ENCODE measurements at places on chromosomes 16 and 17. TPM values are rescaled to one million over a fixed set of nuclear protein-coding genes. Genes with fewer than 3 reads are reported as not detected.

DNA sequence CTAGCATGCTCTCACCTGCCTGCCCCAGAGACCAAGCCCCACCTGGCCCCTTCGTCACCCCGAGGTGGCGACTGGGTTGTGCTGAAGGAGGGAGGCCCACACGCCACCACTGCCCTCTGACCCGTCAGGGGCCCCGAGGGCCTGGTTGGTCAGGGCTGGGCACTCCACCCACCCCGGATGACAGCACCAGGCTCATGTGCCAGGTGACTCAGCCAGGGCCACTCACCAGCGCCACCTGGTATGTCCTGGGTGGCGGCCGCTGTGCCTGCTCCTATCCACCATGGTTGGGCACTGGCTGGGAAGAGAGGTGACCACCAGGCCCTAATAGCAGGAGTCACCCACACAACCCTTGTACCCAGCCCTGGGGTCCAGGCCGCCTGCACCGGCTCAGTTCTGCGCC, 68.9 kb downstream of the JPH3 start:
- no peak for DNase-seq

The CDH3 gene
- total RNA-seq: 564 TPM

DNA sequence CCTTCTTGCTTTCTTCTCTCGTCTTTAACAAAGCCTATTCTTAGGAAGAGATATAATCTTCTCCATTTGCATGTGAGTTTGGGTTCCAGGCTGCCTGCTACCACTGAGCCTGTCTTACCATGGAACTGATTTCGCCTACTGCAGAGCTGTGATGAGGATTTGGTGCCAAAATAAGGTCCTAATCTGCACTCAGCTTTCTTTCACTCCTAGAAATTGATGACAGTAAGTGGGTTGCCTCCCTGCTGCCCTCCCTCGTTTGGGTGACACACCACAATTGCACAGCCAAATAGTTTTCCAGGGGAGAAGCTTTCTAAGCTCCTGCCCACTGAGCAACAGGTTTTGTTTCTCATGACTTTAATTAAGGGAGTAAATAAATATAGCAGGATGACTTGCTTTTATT, 25.1 kb upstream of the ASIC2 start:
- no peak for DNase-seq

DNA sequence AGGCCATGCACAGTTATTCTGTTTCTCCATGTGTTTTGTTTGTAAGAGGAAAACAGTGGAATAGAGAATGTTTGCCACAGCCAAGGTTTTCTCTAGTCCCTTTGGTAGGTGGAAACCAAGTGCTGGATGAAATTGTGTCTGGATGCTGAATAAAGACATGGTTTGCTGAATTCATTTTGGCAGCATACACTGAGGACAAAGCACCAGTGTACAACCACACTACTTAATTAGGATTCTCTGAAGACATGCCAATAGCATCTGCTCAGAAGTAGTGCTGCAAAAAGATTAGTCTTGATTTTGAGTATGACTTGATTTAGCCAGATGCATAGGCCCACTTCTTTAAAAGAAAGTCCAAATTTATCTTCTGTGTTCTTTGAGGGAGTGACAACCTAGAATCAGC, 230.5 kb upstream of the CACNG5 start:
- DNase-seq: no peak

- no peak for DNase-seq
These were observed 23.3 kb upstream of the CPNE2 start for GRCh38 chr16:57069053-57069452.

- DNase-seq: no peak
These were observed 43.4 kb downstream of the LMF1 start for GRCh38 chr16:927406-927805.

GRCh38 chr17:35086931-35087573, 23.5 kb upstream of the RFFL start:
- DNase-seq: peak; percentile 42

DNA sequence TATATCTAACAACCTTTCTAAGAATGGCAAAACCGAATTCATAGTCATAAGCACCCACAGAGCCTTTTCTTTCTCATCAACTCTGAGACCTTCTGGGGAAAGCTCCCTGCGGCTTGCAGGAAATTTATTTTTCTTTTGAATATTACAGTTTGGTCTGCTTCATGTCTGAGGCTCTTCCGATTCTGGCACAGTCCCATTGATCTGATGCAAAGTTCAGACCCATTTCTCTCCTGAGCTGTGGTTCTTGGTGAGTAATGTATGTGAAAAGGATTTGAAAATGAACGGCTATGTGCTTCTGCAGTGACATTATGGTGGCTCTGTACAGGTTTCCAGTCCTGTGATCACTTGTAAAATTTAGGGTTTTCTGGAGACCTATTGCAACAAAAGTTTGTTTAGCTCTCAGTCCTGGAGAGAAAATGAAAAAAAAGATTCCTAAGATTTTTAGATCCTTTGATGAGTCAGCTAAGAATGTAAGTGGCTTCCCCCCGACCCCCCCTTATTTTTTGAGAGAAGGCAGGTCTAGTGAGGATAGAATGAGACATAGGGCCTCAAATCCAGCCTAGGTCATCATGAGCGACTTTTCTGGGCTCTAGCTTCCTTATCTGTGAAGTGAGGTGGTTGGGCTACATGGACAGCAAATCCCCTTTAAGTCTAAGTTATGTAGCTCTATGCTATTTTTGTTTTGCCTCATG, 4.6 kb downstream of the GAN start:
- DNase-seq: peak; percentile 30

- DNase-seq: no peak
These were observed 13.6 kb upstream of the CCL8 start for GRCh38 chr17:34305606-34306005.

The PPP1R1B gene
- total RNA-seq: not detected

- DNase-seq: no peak
These were observed 9.4 kb upstream of the ATP2A3 start for GRCh38 chr17:3973495-3974137.

- no peak for DNase-seq
These were observed 287.1 kb downstream of the SOX9 start for GRCh38 chr17:72407931-72408330.

The KRTAP2-3 gene
- not detected for total RNA-seq

DNA sequence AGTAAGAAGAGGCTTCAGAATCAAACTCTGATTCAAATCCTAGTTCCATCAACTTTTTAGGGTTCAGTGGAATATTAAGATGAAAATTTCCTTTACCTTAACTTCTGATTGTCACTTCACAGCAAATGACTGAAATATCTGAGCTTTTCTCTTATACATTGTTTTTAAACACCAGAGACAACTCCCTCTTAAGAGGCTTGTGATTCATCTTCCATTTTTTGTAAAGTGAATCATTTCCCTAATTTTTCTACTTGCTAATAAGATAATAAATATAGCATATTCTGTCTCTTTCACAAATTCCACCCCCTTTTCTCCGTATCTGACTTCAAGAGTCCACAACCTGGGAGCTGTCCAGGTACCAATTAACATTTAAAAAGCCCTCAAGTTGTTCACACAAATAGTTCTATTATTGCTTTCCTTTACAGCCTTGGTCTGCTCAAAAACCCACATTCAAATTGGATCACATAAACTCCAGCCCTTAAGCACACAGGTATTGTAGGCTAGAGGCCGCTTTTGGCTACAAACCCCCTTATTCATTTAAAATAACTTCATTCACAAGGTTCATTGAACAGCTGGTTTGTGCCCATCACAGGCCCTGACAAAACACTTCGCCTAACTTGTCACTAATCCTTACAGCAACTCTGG, 14.1 kb upstream of the UTP6 start:
- DNase-seq: peak; percentile 21

DNA sequence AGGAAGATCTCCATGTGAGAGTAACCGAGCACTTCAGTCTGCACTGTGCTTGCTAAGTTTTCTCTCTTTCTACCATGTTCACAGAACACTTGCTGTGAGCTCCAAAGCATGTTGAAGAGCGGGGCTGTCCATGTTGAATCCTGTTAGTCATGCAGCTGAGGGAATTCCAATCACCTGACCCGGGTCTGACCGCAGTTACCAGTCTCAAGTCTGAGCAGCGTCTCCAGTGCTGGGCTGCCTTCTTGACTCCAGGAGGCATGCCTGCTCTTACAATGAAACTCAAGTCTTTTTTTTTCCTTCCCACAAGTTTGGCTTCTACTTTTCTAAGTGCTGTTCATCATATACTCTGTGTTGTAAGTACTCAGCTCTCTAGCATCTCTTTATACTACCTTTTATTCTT, 44.3 kb downstream of the HOXB1 start:
- DNase-seq: peak; percentile 96

DNA sequence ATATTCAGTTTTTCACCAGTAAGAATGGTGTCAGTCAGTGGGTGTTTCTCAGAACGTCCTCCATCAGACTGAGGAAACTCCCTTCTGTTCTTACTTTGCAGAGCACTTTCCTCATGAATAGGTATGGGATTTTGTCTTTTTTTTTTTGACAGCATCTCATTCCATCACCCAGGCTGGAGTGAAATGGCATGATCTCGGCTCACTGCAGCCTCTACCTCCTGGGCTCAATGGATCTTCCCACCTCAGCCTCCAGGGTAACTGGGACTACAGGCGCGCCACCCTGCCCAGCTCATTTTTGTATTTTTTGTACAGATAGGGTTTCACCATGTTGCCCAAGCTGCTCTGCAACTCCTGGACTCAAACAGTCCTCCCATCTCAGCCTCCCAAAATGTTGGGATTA, 130.3 kb downstream of the ZNF778 start:
- DNase-seq: no peak

- no peak for DNase-seq
These were observed 2.1 kb upstream of the HES7 start for GRCh38 chr17:8125947-8126490.

GRCh38 chr17:83189044-83190003, 109.9 kb downstream of the METRNL start:
- DNase-seq: peak; percentile 5

DNA sequence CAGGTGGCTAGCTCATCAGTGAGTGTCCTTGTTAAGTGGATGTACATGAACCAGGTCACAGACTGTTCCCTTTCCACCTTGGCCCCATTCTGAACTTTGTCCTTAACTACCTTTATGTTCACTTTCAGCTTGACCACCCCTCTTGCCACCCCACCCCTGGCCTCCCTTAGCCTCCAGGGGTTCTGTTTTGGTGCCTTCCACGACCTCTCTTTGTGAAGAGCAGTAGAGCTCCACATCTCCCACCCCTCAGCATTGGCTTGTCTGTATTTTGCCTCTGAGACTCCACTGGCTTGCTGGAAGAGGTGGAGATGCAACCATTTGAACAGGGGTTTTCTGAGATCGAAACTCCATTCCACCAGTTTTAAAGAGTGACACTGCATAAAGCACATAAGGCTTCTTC, 123.5 kb downstream of the RGS9 start:
- DNase-seq: no peak

DNA sequence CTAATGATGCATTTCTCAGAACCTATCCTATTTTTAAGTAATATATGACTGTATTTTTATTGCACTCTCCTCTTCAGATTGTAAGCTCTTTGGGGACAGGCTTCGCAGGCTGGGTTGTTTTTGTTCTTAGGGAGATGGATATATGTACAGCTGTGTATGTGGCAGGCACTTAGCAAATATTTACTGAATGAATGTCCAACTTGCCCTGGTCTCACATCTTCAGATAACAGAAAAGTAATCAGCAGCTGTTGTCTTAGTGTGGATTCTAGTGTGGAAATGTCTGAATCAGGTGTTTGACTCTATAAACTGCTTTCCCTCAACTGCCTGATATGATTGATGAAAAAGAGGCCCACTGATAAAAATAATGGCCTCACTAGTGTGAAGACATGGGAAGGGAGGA, 47.1 kb upstream of the SLC12A3 start:
- no peak for DNase-seq

DNA sequence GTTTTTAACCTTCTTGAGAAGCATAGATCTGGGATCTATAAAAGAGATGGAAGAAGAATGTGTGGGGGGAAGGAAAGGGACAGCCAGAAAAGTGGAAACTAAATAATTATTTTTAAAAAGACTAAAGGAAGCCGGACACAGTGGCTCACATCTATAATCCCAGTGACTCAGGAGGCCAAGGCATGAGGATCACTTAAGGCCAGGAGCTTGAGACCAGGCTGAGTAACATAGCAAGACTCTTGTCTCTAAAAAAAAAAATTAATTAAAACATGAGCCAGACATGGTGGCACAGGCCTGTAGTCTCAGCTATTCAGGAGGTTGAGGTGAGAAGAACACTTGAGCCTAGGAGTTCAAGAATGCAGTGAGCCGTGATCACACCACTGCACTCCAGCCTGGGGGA, 335.1 kb downstream of the GRIN2A start:
- DNase-seq: no peak

DNA sequence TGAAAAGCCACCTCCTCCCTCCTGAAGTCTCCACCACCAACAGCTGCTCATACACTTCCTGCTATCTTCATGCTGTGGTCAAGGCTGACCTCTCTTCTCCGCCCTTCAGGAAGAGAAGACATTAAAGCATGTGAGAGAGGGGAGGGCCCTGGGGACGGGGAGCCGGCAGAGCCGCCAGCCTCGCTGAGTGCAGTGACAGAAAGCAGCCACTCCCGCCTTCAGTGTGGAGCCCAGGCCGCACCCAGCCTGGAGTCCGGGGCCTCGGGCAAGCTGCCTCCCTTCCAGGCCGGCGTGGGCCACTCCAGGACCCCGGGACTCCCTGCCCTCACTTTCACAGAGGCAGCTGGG, 94.7 kb upstream of the TNRC6C start:
- DNase-seq: no peak

The TBX2 gene
- 0.26 TPM for total RNA-seq

GRCh38 chr16:28082624-28083023, 19.1 kb upstream of the GSG1L start:
- peak; percentile 56 for DNase-seq

DNA sequence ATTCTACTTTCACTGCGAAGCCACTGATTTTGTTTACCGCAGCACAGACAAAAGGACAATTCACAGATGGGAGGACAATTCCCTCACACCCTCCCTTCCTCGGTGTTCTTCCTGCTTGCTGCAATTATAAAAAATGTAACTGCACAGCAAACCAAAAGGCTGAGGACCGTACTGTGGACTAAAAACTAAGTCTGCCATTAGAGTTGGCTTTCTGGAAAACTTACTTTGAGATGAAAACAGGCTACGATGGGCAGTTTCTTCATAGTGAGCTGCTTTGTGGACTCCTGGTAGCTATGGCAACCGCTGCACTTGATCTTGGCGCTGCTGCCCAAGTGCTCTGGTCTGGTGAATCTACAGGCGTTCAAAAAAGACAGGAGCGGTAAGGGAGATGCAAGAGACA, 35.2 kb downstream of the USP22 start:
- no peak for DNase-seq

The GDPD3 gene
- total RNA-seq: 20.7 TPM
